ENCODE measurements at places on chromosomes 7 and 10.

DNA sequence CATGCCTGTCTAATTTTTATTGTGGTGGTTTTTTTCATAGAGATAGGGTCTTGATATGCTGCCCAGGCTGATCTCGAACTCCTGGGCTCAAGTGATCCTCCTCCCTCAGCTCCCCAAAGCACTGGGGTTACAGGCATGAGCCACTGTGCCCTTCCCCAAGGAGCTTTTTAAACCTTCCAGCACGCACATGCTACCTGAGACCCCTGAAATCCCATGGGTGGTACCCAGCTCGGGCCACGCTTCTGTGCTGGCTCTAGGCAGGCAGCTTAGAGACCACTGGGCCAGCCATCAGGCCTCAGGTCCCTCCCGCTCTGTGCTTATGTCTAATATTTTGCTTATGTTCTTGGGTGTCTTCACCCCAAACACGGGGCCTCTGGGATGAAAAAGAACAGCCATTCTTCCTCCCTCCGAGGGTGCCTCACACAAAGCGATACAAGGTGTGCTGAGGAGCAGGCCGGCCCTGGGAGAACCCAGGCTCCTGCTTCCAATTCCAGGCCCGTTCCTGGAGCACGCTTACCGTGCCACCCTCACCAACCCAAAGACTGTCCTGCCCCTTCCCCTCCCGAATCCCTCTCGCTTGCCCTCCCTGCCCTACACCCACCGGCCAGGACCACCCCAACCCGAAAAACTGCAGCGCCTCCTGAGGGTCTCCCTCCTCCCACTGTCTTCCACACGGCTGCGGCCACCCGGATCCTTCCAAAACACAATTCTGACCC, 10.9 kb downstream of the SPOCK2 start:
- no peak for DNase-seq

DNA sequence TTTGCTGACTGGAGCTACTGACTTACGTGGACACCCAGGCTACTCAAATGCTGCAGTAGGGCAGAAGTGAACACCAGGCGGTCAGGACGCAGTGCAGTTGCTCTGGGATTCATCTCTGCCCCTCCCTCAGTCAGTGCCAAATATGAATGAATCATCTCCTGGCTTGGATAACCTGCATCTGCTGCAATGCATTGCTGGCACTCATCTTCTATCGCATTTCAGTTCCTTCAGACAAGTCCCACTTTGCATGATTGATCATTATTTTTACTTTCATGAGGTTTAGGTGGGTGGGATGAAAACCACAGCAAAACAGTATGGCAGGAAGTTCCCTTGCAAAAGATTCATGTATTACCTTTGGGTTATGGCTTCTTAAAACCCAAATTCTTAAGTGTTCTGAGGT, 224.6 kb upstream of the NRP1 start:
- no peak for DNase-seq

DNA sequence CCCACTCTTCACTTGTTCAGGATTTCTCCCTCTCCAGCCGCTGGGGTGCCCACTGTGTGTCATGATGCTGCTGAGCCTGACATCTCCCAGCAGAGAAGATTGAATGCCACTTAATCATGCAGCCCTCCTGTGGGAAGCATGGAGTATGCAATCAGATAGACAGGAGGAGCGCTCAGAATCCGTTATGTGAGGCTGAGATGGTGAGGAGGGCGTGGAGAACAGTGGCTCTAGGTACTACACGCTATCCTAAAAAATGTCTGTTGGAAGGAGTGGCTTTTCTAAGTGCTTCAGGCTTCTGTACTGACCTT, 334.3 kb downstream of the LRMDA start:
- DNase-seq = no peak

DNA sequence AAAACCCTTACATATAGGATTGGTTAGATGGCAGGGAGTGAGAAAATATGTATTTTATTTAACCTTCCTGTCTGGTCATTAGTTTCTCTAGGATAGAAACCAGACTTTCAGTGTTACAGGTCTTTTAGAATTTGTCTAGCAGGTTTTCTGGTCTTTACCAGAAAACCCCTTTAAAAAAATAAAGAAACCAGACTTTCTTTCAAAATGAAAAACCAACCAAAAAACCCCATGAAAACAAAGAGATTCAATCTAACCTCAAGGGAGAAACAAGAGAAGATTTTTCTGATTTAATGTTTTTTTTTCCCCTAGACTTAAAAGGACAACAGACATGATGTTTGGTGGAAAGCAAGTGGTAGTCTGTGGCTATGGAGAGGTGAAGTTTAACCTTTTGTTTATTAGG, 28.7 kb upstream of the STRIP2 start:
- no peak for DNase-seq

- DNase-seq = no peak
These were observed 67.9 kb downstream of the PPP1R9A start for GRCh38 chr7:94975336-94975735.

- no peak for DNase-seq
These were observed 49.3 kb downstream of the DENND11 start for GRCh38 chr7:141652691-141653090.

- DNase-seq = no peak
These were observed 31.9 kb downstream of the NUP42 start for GRCh38 chr7:23213755-23214154.

DNA sequence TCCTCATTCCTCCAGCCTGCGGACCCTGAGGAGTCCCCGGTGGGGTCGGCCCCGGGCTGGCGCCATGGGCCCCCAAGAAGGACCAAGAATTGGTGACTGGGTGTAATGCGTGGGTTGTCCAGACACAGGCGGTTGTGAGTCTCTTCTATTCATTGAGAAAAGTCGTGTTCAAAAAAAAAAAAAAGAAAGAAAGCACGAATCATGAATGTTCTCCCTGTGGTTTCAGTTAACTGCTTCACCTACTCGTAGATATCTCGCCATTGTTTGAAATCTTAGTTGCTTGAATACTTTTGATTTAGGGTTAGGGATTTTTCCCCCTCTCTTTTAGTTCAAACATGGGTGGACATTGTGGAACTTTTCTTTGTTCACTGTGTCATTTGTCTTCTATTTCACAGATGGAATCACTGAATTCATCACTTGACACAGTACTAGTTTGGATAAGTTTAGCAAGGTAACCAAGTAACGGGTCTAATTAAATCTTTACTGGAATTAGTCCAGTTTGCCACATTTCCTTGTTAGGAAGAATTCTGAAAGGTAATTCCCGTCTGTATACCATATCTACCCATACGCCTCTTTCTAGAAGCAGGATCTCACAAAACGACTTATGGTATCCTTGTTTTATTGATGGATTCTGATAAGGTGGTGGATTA, 775 bp downstream of the STARD3NL start:
- no peak for DNase-seq

- DNase-seq = no peak
These were observed 151.4 kb upstream of the PITRM1 start for GRCh38 chr10:3323865-3324498.

DNA sequence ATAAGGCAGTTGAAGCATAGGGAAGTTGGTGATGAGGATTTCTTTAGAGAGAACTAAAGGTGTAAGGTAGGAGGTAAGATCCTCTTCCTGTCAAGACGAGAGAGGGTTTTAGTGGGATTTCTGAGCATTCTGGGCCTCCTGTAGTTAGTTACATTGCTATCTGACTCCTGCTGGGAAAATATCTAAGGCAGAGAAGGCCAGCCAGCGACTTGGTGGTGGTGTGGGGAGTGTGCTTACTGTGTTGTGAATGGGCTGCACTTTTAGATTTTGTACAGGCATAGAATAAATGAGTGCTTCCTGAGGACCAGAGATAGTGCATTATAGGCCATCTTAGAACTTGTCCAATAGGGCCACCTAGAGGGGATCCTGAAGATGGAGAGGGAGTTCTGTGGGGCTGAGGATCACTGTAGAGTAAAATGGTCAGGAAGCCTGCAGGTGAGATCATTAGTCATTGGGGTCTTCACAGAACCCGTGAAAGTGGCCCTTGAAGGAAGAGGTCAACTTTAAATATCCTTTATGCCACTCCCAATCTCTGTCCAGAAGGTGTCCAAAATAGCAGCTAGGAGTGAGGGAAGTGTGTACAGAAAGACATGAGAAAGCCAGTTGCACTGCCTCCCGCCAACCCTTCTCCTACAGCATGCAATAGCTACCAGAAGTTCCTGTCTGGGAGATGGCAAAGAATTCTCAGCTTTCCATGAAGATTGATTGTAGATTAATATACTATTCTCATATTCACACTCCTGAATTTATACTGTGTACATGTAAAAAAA, 266.6 kb downstream of the POLR1F start:
- DNase-seq = no peak

Data from CD4-positive, alpha-beta T cell treated with Interleukin-17A for 4 hours (primary cell).